Endothelial cell of umbilical vein (primary cell): ENCODE measurements at places on chromosomes 7 and 10. TPM values are rescaled to one million over a fixed set of nuclear protein-coding genes. Genes with fewer than 3 reads are reported as not detected.

POU6F2 gene
- not detected in 2 replicates for polyA plus RNA-seq

CADPS2 gene
- 7.0 and 9.5 TPM in 2 replicates for polyA plus RNA-seq

DNA sequence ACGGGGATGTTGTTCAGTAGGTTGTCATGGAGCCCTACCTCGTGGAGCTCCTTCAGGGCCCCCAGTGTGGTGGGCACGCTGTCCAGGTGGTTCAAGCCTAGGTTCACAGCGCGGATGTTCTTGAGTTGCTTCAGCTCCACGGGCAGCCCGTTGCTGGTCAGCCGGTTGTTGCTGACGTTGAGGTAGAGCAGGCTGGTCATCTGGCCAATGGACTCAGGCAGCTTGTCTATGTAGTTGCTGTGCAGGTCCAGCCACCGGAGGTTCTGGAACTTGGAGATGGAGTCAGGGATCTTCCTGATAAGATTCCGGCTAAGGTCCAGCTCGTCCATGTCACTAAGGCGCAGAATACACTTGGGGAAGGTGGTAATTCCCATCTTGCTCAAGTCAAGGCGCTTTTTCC, 26.0 kb downstream of the LRRC18 start:
- no peak for DNase-seq

SRI gene
- 119 and 121 TPM in 2 replicates for polyA plus RNA-seq

CYCS gene
- 12.3 and 21.4 TPM in 2 replicates for polyA plus RNA-seq

- DNase-seq: no peak
These were observed 680.8 kb downstream of the LRMDA start for GRCh38 chr10:76111986-76112825.
